ENCODE measurements at places on chromosomes 7 and 10.

DNA sequence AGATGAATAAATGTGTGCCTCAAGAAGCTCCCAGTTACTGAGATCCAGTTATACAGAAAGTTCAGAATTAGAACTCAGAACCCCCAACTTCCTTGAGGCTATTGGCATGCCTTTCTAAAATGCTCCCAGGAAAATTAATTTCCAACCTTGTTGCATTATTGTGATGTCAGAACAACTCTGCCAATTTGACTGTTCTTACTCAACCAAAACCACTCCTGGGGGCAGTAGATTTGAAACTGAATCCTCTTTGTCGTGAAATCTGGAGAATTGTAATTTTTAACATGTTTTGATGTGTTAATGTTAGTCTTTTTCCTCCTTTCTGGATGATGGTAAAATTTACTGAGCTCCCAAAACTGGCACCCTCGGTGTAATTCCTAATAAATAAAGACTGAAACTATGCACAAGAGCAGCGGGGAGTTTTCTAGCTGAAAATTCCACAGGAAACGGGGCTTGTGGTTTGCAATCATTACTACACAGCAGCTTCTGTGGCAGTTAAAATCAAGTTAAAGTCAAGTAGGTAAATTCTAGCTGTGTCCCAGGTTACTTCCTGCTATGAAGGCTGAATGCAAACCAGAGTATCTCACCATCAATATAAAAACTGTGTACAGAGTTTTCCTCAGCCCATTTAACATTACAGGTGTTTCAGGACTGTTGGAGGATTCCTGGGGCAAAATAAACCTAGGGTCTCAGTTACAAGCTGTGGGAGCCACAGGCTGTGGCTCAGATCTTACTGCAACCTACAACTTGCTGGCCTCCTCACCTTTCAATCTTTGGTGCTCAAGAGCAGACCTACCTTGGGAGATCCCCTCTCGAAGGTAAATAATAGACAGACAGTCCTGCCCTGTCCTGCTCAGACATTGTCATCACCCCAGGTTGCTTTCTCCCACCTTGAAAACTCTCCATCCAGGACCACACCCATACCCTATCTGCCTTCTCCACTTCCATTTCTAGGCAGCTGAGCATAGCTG, 156.3 kb upstream of the KMT2E start:
- DNase-seq: no peak

DNA sequence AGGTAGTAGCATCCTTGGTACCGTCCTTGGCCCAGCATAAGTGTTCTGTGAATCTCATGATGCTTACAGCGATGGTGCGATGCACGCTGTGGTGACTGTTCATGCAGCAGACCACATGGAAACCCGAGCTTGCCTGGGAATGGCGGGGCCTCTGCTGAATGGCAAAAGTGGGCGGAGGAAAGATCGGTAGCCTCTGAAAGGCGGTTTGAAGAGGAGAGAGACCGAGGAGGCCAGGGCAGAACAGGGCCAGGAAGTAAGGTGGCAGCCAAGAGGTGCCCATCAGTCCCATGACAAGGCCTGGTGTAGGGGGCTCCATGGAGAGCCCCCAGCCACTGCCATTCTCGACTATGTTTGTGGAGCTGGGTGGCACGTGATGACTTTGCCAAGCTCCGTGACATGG, 33.2 kb upstream of the CNPY1 start:
- no peak for DNase-seq

- DNase-seq: no peak
Measured at GRCh38 chr7:1814089-1814811, 144.2 kb downstream of the ELFN1 start.

DNA sequence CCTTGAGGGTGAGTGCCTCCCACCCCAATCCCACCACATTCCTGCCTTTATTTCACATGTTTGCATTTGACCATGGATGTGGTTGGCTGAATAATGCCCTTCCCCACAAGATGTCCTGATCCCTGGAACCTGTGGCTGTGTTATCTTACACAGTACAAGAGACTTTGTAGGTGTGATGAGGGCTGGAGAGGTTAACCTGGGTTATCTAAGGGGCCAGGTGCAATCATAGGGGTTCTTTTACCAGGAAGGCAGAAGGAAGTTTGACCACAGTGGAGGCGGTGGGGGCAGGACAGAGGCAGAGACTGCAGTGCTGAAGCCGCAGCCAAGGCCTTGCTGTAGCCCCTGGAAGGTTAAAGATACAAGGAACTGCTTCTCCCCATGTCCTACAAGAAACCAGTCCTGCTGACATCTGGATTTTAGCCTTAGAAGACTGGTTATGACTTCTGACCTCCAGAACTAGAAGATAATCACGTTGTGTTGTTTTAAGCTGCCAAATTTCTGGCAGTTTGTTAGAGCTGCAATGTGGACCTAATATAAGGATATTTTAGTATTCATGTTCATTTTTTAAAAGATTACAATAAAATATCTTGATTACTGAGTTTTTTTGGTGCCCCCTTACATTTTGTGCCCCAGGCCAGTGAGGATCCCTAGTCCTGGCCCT, 136.6 kb downstream of the ARHGAP22 start:
- DNase-seq: no peak

Data from neural crest cell (in vitro differentiated cells).